ENCODE measurements at places on chromosomes 2 and 18.

DNA sequence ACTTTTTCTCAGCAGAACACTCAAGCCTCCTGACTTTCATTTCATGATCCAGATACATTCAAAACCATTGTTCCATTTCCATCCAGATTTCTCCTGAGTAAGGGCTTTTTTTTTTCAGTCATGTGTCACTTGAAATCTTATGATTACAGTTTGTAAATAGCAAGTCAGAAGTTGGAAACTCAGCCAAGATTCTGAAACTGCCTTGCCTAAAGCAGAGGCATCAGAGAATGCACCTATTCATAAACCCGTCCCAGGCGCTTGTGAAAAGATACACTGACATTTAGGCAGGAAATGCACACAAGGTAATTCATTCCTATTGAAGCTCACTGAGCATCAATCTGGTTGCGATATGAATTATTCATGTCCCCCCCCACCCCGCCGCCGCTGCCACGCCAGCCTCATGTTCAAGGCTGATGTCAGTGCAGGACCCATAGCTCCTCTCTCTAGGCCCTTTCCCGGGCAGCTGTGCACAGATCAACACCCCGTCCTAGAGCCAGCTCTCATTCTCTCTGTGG, 30.4 kb upstream of the MGAT4A start:
- no peak for DNase-seq

DNA sequence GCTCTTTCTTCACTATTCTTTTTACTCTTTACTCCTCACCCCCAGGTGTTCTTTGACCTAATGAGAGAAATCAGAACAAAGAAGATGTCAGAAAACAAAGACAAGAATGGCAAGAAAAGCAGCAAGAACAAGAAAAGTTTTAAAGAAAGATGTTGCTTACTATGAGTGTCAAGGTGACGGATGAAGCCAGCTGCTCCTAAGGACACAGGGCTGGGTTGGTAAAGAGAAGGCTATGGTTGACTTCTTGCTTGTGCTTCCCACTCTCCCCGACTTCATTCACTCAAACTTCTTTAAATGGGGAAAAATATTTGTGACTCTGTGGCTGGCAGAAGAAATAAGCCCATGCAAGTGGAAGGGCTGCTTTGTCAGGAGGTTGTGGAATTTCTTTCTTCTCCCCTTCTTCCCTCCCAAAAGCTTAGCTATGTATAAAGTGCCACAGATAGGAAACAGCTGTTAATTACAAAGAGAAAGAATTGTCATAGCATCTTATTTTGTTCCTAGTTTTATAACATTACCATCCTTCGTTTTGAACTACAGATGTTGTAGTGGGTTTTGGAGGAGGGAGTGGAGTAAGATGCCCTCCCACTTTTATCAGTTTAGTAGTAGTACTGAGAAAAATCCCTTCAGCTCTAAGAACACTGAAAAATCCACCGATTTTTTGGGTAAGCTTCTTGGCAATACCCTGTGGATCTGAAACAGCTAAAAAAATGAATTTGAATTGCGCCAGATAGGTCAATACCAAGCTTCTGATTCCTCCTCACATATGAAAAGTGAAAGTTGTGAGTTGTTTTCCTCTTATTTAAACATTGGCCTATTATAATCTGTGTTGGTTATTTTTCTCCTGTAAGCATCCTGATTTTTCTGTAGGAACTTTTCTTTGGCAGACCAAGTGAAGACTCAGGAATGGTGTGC, 40.7 kb downstream of the RALB start:
- DNase-seq, result no peak

DNA sequence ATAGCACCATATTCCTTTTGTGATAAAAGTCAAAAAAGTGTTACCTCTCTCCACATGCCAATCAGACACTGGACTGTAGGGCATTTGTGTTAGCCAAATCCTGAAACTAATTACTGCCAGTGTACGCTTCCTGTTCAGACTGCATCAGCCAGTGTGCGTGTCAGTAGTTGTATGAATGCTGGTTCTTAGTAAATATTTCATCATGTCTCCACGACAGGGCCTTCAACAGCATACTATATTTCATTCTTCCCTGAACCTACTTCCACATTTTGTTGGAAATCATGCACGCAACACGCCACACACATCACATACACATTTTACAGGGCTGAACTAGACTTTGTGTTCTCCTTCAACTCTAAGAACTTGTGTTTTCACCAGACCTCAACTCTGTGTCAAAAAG, 77.5 kb downstream of the EPB41L3 start:
- DNase-seq, result no peak

DNA sequence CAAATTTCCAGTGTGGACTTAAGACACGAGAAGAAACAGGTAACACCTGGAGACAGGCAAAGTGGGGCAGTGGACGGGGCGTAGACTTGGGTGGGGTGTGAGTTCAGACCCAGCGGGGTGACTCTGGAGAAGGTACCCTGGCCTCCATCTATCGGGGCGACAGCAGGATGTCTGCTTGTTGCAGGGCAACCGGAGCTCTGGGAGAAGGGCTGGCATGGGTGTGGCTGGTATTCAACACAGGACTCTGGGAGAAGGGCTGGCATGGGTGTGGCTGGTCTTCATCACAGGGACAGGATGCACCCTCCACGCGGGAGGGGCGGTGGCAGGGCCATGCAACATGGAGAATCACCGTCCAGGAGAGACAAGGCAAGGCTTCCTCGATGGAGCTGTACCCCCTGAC, 198.5 kb downstream of the HDAC4 start:
- no peak for DNase-seq

Data from H1 (cell line).